ENCODE measurements at places on chromosomes 16 and 17.

DNA sequence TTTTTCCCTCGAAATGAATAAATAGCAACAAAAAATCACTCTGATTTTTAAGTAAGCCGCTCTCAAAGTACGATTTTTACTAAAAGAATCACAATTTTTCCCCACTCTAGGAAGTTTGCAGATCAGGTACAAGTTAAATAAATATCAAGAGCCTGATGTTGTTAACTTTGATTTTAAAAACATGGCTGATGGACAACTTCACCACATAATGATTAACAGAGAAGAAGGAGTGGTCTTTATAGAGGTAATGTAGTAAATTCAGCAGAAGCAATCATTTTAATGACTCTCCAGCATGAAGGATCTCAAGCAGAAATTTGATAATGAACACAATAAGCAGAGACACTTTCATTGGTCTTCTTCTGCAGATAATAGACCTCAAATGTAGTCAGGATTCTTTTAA, 262.4 kb downstream of the CNTNAP4 start:
- DNase-seq = no peak

DNA sequence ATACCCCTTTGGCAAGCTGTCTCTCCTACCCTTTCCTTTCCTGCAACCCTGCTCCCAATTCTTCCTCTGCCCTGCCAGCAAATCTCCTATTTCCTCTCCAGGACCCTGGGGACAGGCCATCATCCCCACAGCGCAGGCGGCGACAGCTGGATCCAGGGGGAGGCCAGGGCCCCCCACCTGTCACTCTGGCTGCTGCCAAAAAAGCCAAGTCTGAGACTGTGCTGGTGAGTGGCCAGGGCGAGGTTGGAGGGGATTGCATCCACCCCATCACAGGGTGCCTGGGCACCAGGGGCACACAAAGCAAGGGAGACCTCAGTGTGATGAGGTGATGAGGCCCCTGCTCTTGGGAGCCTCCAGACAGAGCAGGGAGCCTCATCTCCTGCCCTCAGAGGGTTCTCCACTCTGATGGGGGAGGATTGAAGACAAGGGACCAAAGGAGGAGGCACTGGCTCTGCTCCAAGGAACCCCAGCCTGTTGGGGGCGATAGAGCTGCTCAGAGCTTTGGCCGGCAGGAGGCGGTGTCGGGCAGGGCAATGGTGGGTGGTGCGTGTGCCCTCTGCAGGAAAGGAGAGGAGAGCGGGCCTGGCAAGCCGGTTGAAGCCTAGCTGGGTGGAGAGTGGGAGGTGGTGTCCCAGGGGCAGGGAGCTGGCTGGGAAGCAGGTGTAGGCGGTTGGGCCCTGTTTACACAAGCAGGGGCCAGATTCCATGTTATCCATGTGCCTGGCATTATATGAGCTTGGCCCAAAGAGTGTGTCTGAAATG, 15.6 kb upstream of the PDK2 start:
- DNase-seq = no peak

DNA sequence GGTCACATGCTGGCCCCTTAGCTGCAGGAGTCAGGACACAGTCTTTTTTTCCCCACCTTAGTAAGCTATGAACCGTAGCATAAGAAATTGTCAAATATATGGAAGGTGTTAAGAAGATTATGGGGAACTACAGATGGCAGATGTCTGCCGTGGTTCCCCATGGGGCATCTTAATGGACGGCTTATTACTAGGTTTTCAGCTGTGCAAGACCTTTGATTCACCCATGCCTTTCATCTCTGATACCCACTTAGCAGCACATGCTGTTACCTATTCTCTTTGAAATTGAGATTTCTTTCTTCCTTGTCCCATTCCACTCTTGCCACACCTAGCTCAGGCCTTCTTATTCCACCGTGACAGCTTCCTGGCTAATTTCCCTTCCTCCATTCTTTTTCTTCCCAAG, 70.7 kb downstream of the RPTOR start:
- no peak for DNase-seq

GRCh38 chr17:39525801-39526506, 64.7 kb downstream of the CDK12 start:
- no peak for DNase-seq
